Central memory CD8-positive, alpha-beta T cell (primary cell): ENCODE measurements at places on chromosomes 2 and 18.
A peak's percentile ranks its signal among the peaks of the same experiment; 100 is the strongest.

GRCh38 chr18:27447451-27447881 lies 262.4 kb upstream of the CHST9 start:
- H3K4me1 ChIP-seq, result no peaks in the 10 kb centered on the region
- DNase-seq, result no peak
- no peaks in the 10 kb centered on the region for H3K27me3 ChIP-seq
- no peak overlapping the region for H3K4me3 ChIP-seq

GRCh38 chr2:72989770-72990556 lies 72.6 kb downstream of the EMX1 start:
- no peaks in the 10 kb centered on the region for H3K4me1 ChIP-seq
- H3K27me3 ChIP-seq, result no peaks in the 10 kb centered on the region
- H3K36me3 ChIP-seq, result peaks cover 3% of the 10 kb centered on the region

GRCh38 chr2:234548695-234549420 lies 52.0 kb upstream of the ARL4C start:
- peaks cover 9% of the 10 kb centered on the region for H3K4me1 ChIP-seq
- peaks cover 2% of the 10 kb centered on the region for H3K36me3 ChIP-seq
- peaks cover 43% of the 10 kb centered on the region for H3K27me3 ChIP-seq
- DNase-seq, result no peak
- H3K4me3 ChIP-seq, result no peak overlapping the region

- H3K27ac ChIP-seq, result no peak overlapping the region
- H3K27me3 ChIP-seq, result peaks cover 37% of the 10 kb centered on the region
- DNase-seq, result no peak
- no peaks in the 10 kb centered on the region for H3K4me1 ChIP-seq
- H3K36me3 ChIP-seq, result peaks cover 3% of the 10 kb centered on the region
Observed at GRCh38 chr2:175001566-175001965, 3.6 kb downstream of the CHN1 start.

GRCh38 chr18:46718501-46719341 lies 38.1 kb downstream of the ST8SIA5 start:
- H3K27ac ChIP-seq, result no peak overlapping the region
- no peaks in the 10 kb centered on the region for H3K4me1 ChIP-seq
- H3K36me3 ChIP-seq, result no peaks in the 10 kb centered on the region
- no peak for DNase-seq

- H3K27me3 ChIP-seq, result peaks cover 12% of the 10 kb centered on the region
- no peak for DNase-seq
- H3K4me3 ChIP-seq, result peak overlapping the region; percentile 42
- peaks cover 27% of the 10 kb centered on the region for H3K4me1 ChIP-seq
- H3K36me3 ChIP-seq, result peaks cover 35% of the 10 kb centered on the region
Observed at GRCh38 chr18:24136967-24137373, 1.9 kb upstream of the CABYR start.

GRCh38 chr2:217101972-217102371 lies 242.1 kb upstream of the TNP1 start:
- H3K4me1 ChIP-seq, result no peaks in the 10 kb centered on the region
- no peak for DNase-seq
- no peak overlapping the region for H3K27ac ChIP-seq
- H3K27me3 ChIP-seq, result peaks cover 10% of the 10 kb centered on the region

GRCh38 chr2:152387041-152387440 lies 52.1 kb downstream of the FMNL2 start:
- H3K4me1 ChIP-seq, result no peaks in the 10 kb centered on the region
- peaks cover 2% of the 10 kb centered on the region for H3K36me3 ChIP-seq
- no peak overlapping the region for H3K27ac ChIP-seq

GRCh38 chr2:17592731-17593409 lies 52.4 kb downstream of the VSNL1 start:
- peaks cover 18% of the 10 kb centered on the region for H3K27me3 ChIP-seq
- DNase-seq, result no peak
- H3K36me3 ChIP-seq, result no peaks in the 10 kb centered on the region
- H3K4me3 ChIP-seq, result no peak overlapping the region
- no peak overlapping the region for H3K27ac ChIP-seq

- DNase-seq, result no peak
- H3K4me1 ChIP-seq, result no peaks in the 10 kb centered on the region
- H3K36me3 ChIP-seq, result no peaks in the 10 kb centered on the region
- no peaks in the 10 kb centered on the region for H3K27me3 ChIP-seq
- H3K27ac ChIP-seq, result no peak overlapping the region
- no peak overlapping the region for H3K4me3 ChIP-seq
Observed at GRCh38 chr2:84768840-84769239, 112.0 kb downstream of the TRABD2A start.

GRCh38 chr2:143169105-143169504 lies 39.9 kb downstream of the ARHGAP15 start:
- H3K36me3 ChIP-seq, result peaks cover 16% of the 10 kb centered on the region
- no peaks in the 10 kb centered on the region for H3K27me3 ChIP-seq
- H3K4me1 ChIP-seq, result peaks cover 67% of the 10 kb centered on the region
- H3K4me3 ChIP-seq, result no peak overlapping the region

DNA sequence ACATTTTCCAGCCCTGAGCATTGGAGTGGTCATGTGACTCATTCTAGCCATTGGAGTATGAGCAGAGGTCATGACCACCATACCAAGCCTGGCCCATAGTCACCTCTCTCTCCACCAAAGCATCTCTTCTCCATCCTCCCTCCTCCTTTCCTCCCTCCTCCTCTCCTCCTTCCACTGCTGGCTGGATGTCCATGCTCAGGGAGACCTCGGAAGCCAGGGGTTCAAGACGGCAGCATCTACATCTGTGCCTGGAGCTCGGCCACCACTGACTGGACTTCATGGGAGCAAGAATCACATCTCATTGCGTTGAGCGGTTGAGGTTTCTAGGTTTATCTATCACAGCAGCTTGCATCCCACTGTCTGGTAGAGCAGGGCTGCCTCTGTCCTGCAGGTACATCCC lies 252.4 kb downstream of the NDUFA10 start:
- DNase-seq, result no peak
- H3K36me3 ChIP-seq, result no peaks in the 10 kb centered on the region
- H3K4me3 ChIP-seq, result no peak overlapping the region
- no peaks in the 10 kb centered on the region for H3K4me1 ChIP-seq
- no peak overlapping the region for H3K27ac ChIP-seq

GRCh38 chr2:29223851-29224692 lies 108.9 kb downstream of the CLIP4 start:
- H3K4me1 ChIP-seq, result no peaks in the 10 kb centered on the region
- H3K27ac ChIP-seq, result no peak overlapping the region
- no peak for DNase-seq

- H3K27me3 ChIP-seq, result peaks cover 7% of the 10 kb centered on the region
- peaks cover 5% of the 10 kb centered on the region for H3K4me1 ChIP-seq
- no peak overlapping the region for H3K4me3 ChIP-seq
- no peak overlapping the region for H3K27ac ChIP-seq
- no peak for DNase-seq
Observed at GRCh38 chr2:37793004-37793403, 121.6 kb upstream of the CDC42EP3 start.

DNA sequence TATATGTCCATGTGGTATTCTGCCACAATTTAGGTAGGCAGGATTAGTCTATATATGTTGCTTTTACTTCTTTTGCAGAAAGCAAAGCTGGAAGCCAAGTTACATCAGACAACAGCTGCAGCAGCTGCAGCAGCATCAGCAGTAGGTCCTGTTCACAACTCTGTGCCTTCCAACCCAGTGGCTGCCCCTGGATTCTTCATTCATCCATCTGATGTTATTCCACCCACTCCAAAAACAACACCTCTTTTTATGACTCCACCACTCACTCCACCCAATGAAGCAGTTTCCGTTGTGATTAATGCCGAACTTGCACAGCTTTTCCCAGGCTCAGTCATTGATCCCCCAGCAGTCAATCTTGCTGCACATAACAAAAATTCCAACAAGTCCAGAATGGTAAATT lies 107.6 kb downstream of the BIRC6 start:
- no peaks in the 10 kb centered on the region for H3K27me3 ChIP-seq
- no peak overlapping the region for H3K4me3 ChIP-seq
- no peaks in the 10 kb centered on the region for H3K4me1 ChIP-seq
- no peak for DNase-seq
- H3K36me3 ChIP-seq, result peaks cover 48% of the 10 kb centered on the region

DNA sequence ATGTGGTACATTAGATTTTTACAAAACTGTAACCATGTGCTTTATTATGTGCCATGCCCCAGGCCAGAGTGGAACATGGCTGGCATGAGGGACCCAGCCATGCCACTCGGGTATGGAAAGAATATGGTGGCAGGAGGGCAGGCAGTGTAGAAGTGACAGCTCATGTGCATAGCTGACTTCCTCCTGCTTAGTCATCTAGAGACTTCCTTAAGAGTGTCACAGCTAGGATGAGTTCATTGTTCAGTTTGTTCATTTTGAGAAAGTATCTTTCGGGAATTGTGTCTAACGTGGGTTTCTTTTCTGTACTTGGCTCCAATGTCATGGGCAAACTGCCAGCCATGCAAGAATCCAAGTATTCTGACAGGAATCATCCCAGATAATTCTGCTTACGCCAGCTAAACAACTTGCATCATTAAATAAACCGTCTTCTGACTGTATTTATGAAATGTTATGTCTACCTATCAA lies 94.3 kb upstream of the ITGB6 start:
- no peak for DNase-seq
- H3K27me3 ChIP-seq, result no peaks in the 10 kb centered on the region
- H3K27ac ChIP-seq, result no peak overlapping the region
- H3K4me3 ChIP-seq, result no peak overlapping the region
- peaks cover 71% of the 10 kb centered on the region for H3K4me1 ChIP-seq
- peaks cover 35% of the 10 kb centered on the region for H3K36me3 ChIP-seq

DNA sequence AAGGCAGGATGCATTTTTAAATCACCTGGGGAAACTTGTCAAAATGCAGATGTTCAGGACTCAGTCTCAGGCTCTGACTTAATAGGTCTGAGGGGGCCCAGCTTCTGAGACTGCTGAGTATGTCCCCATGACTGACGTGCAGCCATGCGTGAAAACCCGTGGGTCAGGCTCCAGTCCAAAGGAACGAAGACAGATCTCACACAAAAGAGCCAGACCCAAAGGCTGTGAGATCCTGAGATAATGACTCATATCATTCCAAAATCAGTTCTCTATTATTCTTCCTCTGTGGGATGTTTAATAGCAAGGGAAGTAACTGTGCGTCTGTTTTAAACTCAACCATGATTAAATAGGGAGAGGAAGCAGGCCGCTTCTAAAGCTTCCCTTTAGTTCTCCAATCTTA lies 107.4 kb upstream of the ACAA2 start:
- H3K4me3 ChIP-seq, result no peak overlapping the region
- peaks cover 2% of the 10 kb centered on the region for H3K36me3 ChIP-seq
- H3K27me3 ChIP-seq, result peaks cover 96% of the 10 kb centered on the region

- no peak overlapping the region for H3K27ac ChIP-seq
- no peaks in the 10 kb centered on the region for H3K27me3 ChIP-seq
- no peaks in the 10 kb centered on the region for H3K36me3 ChIP-seq
- H3K4me3 ChIP-seq, result no peak overlapping the region
Observed at GRCh38 chr2:147679191-147679954, 165.5 kb upstream of the ACVR2A start.

GRCh38 chr2:43129676-43130547 lies 96.5 kb downstream of the ZFP36L2 start:
- no peaks in the 10 kb centered on the region for H3K27me3 ChIP-seq
- DNase-seq, result no peak
- peak overlapping the region; percentile 35 for H3K4me3 ChIP-seq
- peak overlapping the region; percentile 98 for H3K27ac ChIP-seq
- H3K4me1 ChIP-seq, result peaks cover 73% of the 10 kb centered on the region
- peaks cover 24% of the 10 kb centered on the region for H3K36me3 ChIP-seq
